ENCODE measurements at places on chromosomes 7 and 10.

- no peak for DNase-seq
Measured at GRCh38 chr7:27141923-27142579, 1.4 kb downstream of the HOXA5 start.

DNA sequence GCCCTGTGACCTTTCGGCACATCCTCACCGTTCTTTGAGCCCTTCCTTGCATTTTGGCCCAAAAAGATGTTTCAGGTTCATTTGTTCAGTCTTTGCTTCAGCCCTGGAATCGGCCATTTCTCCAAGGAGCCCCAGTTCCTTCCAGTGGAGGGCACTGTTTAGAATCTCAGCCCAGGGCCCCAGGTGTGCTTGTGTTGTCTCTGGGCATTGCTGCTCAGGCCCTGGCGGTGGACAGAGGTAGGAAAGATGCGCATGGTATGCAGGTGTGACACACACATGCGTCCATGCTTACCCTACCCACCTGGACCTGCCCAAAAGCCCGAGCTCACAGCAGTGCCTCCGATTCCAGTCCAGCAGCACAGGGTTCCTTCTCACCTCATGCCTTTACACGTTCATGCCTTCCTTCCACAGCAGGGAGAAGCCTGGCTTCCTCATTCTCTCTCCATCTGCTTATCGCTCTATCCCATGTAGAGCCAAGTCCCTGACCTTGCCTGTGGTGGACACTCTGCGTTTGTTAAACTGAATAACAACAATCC, 70.6 kb downstream of the LHPP start:
- no peak for DNase-seq

DNA sequence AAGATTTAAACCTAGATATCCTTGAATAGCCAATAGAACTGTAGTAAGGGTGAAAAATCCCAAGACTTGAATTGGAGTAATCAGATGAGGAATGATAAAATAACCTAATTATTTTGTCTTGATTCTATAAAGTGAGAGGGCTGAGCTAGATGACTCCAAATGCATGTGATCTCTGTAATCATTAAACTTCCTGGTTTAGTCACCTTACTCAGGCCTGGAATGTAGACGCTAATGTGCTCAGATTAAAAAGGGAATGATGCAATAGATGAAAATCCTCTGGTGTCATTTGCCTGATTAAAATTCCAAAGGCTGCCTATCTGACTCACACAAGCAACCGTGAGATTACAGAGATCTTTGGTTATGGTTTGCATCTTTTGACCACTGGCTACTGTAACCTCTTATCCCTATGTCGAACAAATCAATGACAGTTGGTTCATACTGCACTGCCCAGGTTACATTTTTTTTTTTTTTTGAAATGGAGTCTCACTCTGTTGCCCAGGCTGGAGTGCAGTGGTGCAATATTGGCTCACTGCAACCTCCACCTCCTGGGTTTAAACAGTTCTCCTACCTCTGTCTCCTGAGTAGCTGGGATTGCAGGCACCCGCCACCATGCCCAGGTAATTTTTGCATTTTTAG, 2.9 kb upstream of the HKDC1 start:
- DNase-seq, result no peak

GRCh38 chr10:58870070-58870469, 306.4 kb upstream of the PHYHIPL start:
- DNase-seq, result no peak

- DNase-seq, result no peak
Measured at GRCh38 chr7:138170959-138171703, 94.9 kb downstream of the AKR1D1 start.

DNA sequence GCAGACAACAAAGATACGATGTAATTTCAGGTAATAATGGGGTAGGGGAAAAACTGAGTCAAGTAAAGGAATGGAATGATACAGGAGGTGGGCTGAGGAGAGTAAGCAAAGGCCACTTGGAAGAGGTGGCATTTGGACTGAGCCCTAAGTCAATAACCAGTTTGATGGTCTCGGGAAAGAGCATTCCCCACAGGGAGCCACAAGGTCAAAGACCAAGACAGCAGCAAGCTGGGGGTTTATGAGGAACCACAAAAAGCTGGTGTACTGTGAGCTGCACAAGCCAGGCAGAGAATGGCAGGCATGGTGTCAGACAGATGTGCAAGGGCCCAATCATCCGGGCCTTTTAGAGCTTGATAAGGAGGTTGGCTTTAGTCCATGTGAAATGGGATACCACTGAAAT, 98.7 kb downstream of the NOC3L start:
- no peak for DNase-seq

DNA sequence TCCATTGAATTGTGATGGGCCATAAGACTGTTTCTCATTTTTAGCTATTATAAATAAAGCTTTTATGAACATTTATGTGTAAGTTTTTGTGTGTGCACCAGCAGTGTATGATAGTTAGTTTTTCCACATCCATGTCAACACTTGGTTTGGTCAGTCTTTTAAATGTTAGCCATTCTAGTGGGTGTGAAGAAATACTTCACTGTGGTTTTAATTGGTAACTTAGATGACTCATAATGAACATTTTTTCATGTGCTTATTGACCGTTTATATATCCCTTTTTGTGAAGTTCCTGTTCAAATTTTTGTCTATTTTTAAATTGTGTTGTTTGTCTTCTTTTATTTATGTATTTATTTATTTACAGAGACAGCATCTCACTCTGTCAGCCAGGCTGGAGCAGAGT, 23.6 kb upstream of the PDK4 start:
- no peak for DNase-seq

GRCh38 chr7:158613481-158613880, 25.9 kb upstream of the PTPRN2 start:
- DNase-seq, result no peak

GRCh38 chr10:101140084-101140949, 9.2 kb downstream of the TLX1 start:
- DNase-seq, result no peak

GRCh38 chr10:76285012-76285411, 853.6 kb downstream of the LRMDA start:
- no peak for DNase-seq

DNA sequence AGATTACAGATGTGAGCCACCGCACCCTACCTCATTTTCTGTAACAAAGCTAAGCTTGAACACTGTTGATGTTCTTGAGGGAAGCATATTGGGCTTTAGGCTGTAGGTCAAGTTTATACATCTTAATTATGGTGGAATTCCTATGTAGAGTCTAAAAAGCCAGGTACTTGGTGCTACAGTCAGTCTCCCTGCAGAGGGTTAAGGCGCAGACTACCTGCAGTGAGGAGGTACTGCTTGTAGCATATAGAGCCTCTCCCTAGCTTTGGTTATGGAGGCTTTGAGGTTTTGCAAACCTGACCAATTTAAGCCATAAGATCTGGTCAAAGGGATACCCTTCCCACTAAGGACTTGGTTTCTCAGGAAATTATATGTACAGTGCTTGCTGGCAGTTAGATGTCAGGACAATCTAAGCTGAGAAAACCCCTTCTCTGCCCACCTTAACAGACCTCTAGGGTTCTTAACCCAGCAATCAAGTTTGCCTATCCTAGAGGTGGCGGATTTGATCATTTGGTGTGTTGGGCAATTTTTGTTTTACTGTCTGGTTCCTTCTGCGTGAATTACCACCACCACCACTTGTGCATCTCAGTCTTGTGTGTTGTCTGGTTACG, 6.0 kb downstream of the PPIA start:
- no peak for DNase-seq

GRCh38 chr7:48182718-48183369, 11.6 kb downstream of the ABCA13 start:
- no peak for DNase-seq

GRCh38 chr7:121103579-121103978, 115.1 kb downstream of the CPED1 start:
- no peak for DNase-seq

GRCh38 chr10:16854623-16855022, 37.4 kb upstream of the RSU1 start:
- no peak for DNase-seq

GRCh38 chr10:84846658-84847316, 518.4 kb downstream of the CCSER2 start:
- DNase-seq, result no peak

DNA sequence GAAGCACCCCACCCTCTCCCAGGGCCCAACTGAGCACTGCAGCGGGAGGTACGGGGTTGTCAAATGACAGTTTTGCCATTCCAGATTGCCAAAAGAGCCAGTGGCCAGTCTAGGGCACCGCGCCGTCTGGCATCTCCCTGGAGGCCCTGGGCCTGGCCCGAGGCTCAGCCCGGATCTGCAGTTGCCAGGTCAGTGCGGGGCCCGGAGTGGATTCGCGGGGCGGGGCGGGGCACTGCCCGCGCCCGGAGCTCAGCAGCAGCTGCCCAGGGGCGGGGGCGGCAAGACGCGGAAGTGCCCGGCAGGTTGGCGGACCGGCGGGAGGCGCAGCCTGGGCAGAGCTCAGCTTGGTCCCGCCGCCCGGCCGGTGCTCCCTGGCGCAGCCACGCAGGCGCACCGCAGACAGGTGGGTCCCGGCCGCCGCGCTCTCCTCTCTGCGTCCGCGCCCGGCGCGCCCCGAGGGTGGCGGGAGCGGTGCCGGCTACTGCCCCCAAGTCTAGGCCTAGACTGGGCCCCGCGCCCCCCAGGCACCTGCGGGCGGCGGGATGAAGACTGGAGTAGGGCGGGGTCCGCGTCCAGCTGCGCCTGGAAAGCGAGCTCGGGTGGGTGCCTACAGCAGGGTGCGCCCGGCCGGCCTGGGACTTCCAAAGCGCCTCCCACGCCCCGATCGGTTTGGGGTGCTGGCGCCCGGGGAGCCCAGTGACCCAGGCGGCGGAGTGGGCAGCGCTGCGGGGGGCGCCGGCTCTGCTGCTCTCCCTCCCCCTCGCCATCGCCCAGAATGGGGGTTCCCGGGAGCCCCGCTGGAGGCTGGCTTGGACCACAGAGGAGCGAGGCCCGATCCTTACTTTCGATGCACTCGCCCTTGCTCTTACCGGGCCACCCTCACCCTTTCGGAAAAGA, at the start of gene IRF5:
Gene IRF5, plus strand, starts transcription at position 281 of the 897 bp plus-strand sequence. CDS start 4,155 bp downstream, outside the sequence.
- DNase-seq, result no peak

DNA sequence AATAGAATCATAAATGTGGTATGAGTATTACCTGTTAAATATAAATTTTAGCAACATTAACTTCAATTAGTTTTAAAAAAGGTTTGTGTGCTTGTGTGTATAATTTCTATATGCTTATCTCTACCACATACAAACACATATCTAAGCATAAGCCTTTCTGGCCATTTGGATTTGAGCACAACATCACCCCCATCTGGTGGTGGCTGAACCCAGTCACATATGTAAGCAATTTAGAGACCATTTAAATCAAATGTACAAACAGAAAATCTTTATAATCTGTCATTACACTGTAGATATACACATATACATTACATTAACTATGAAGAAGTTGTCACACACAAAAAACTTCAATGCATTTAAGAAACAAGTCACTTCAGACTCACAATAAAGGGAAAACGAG, 31.7 kb downstream of the GPR22 start:
- DNase-seq, result no peak

- no peak for DNase-seq
Measured at GRCh38 chr10:33773253-33773573, 438.7 kb upstream of the NRP1 start.

GRCh38 chr10:129057856-129058663, 409.0 kb upstream of the MGMT start:
- DNase-seq, result no peak

- DNase-seq, result no peak
Measured at GRCh38 chr10:11282661-11283060, 265.0 kb downstream of the CELF2 start.

- no peak for DNase-seq
Measured at GRCh38 chr7:48301201-48301600, 129.9 kb downstream of the ABCA13 start.

GRCh38 chr7:4739528-4739992, 35.9 kb upstream of the AP5Z1 start:
- no peak for DNase-seq
